ENCODE measurements at places on chromosomes 7 and 10.

- DNase-seq = no peak
Observed at GRCh38 chr10:61733358-61733940, 70.7 kb downstream of the CABCOCO1 start.

- DNase-seq = no peak
Observed at GRCh38 chr10:42697926-42698325, 59.6 kb upstream of the ZNF33B start.

DNA sequence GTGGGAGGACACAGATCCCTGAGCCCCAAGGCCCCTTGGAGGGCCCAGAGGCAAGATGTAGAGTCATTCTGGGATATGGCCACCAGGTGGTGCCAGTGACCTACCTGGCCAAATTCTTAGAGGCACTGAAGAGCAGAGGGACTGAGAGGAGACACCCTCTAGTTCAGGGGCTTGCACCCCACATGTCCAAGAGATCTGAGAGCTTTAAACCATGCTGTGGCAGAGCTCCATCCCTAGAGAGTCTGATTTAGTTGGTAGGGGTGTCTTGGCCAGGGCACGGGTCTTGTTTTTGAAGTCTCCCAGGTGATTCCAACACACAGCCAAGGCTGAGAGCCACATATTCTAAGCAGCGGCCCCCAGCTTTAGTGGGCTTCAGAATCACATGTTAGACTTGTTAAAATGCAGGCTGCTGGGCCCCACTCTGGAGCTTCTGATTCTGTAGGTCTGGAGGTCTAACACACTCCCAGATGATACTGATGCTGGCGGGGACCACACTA lies 52.5 kb downstream of the PRF1 start:
- peak; percentile 62 for DNase-seq

- DNase-seq = peak; percentile 10
Observed at GRCh38 chr10:30784897-30785605, 155.5 kb upstream of the LYZL2 start.

DNA sequence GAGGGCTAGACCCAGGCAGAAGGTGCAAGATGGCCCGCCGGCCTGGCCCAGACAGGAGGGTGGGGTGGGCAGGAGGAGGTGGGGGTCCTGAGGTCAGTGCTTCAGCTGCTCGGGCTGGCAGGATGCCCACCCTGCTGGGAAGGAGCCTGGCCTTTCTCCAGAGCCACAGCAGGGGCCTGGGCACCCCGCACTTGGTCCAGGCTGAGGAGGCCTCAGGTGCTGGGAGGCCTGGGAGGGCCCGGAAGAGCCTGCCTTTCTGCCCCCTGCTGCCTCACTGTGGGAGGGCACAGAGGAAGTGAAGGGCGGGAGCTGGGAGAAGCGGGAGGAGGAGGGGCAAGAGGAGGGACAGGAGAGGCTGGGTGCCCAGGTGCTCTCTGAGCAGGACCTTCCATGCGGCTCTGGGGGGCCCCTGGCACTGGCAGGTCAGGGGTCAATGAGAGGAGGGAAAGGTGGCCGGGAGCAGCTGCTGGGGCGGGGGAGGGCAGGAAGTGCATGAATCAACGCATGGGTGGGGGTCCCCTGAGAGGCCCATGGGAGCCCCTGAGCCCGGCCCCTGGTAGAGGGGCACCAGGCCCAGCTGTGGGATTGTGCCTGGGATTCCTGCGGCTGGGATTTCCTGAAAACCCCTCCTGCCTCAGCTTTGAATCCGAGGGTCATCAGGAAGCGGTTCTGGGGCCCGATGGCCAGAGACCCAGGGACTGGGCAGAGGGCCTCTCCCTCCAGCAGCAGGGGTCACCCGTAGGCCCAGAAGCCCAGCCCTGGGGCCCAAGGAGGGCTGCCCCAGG lies 49.9 kb downstream of the PWWP2B start:
- DNase-seq = peak; percentile 57

All from activated T-cell treated with anti-CD3 and anti-CD28 coated beads for 24 hours (primary cell).